ENCODE measurements at places on chromosomes 3 and 15.

GRCh38 chr3:52268036-52268435, 10.4 kb downstream of the WDR82 start:
- no peak for DNase-seq

- DNase-seq: peak; percentile 26
Observed at GRCh38 chr3:69385723-69386555, at the start of gene FRMD4B. TSS of gene FRMD4B (minus strand) at chr3:69386088. CDS start at chr3:69385989, 99 bp downstream.

DNA sequence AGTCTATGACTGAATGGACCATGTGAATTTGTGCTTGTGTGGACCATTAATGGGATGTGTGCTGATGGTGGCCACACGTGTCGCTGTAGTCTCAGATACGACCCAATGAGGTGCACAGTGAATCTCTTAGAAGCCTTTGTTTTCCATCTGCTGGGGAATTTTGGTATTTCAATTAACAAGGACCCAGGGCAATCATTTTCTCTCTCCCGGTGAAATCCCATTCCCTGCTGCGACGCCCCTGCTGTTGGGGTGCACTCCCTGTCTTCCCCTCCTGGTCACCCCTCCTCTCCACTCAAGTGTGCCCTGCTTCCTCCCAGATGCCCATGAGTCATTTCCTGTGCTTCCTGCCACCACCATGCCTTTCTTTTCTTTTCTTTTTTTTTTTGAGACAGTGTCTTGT, 32.7 kb downstream of the EBLN2 start:
- no peak for DNase-seq

DNA sequence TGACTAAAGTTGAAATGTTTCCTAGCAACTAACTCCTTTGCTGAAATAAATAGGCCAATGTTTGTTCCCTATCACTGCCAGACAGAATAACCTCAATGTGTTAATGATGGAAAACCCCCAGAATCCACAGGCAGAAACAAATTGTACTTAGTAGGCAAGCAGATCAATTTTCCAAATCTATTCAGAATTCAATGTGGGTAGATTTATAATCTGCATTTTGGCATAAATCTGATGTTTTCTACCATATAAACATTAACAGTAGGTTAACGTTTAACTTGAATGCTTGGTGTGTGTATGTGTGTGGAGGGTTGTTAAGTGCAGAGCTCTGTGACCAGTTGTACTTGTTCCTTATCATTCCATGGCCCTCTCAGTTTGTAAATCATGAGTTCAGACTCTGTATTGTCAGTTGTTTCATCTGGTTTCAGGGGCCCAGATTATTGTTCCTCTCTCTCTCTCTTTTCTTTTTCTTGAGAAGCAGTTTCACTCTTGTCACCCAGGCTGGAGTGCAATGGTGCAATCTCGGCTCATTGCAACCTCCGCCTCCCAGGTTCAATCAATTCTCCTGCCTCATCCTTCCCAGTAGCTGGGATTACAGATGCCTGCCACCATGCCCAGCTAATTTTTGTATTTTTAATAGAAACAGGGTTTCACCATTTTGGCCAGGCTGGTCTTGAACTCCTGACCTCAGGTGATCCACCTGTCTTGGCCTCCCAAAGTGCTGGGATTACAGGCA, 32.8 kb downstream of the PLSCR1 start:
- no peak for DNase-seq

- no peak for DNase-seq
Observed at GRCh38 chr15:61839546-61839945, 220.7 kb downstream of the VPS13C start.

DNA sequence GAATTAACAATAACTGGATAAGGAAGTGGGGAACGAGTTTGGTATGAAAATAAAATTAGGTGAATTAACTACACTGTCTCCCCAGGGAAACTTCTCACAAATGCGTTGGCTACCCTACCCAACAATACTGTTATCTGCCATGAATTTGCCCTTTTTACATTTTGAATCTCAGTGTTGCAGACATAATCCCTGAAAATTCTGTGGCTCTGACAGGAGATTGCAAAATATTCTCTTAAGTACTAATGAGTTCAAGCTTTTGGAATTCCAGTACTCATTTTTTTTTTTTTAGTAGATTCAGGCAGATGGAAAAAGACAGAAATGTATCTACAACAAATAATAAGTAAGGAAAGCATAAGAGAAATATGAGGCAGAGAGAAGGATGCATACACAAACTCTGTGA, 332.6 kb downstream of the LSAMP start:
- no peak for DNase-seq

DNA sequence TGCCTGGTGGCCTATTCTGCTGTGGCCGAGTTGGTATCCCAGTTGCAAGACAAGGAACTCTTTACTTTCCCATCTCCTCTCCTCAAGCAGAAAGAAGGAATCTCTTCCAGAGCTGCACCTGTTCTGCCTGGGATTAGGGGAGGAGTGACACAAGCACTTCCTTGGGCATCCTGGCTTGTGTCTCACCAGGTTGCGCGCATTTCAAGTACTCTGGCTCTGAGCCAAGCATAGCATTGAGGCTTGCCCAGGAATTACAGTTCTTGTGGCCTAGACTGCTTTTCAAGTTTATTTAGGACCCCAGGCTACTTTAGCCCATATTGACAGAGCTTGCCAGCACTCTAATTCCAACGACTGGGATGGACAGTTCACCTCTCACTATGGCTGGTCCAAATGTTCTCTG, 150.5 kb downstream of the RSRC1 start:
- DNase-seq: no peak

DNA sequence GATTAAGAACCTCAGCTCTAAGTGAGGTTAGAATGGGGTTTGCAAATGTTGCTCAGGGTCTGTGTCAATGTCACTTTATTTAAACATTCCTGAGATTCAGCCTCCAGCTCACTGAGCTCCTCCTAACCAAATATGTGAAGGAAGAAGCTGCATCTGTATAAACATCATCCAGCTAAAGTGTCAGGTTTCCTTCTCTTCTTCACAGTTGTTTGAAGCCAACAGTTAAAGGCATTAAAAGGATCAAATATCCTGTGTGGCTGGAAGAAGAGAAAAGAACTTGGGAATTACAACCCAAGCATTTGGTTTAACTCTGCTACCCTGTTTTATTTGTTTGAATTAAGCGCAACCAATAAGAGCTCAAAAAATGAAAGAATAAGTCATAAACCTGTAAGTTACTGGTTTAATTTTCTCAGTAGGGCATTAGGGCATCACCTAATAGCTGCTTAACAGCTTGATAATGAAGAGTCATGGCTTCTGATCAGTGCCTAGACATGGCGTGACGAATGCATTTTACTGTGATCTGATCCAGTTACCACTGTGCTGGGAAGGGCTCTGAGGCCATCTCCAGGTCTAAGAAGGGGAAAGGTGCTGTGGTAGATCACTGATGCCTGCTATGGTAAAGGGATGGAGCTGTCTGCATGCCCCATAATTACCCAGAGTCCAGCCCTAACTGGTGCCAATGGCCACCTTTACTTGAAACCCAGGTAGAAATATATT, 165.7 kb upstream of the TSC22D2 start:
- no peak for DNase-seq

GRCh38 chr15:29651476-29652233, 170.6 kb downstream of the TJP1 start:
- DNase-seq: no peak

GRCh38 chr3:119937229-119937628, 155.3 kb downstream of the NR1I2 start:
- DNase-seq: no peak

GRCh38 chr3:110067527-110067926, 730.2 kb upstream of the DPPA4 start:
- DNase-seq: no peak

GRCh38 chr15:100711516-100712021, 109.2 kb downstream of the ASB7 start:
- peak; percentile 17 for DNase-seq

DNA sequence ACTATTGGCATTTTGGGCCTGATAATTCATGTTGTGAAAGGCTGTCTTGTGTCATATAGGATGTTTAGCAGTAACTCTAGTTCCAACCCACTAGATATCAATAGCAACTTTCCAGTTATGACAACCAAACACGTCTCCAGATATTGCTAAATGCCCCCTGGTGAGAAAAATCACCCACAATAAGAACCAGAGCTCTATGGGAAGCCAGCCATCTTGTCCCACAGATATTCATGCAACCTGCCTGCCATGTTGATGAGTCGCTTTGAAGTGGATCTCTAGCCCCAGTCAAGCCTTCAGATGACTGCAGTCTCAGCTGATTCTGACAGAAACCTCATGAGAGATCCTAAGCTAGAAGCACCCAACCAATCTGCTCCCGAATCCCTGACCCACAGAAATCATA, 5.6 kb upstream of the TNIK start:
- DNase-seq: no peak

- DNase-seq: no peak
Observed at GRCh38 chr3:161640181-161640580, 143.6 kb downstream of the OTOL1 start.

- DNase-seq: no peak
Observed at GRCh38 chr15:74364936-74365597, 2.4 kb downstream of the CYP11A1 start.

DNA sequence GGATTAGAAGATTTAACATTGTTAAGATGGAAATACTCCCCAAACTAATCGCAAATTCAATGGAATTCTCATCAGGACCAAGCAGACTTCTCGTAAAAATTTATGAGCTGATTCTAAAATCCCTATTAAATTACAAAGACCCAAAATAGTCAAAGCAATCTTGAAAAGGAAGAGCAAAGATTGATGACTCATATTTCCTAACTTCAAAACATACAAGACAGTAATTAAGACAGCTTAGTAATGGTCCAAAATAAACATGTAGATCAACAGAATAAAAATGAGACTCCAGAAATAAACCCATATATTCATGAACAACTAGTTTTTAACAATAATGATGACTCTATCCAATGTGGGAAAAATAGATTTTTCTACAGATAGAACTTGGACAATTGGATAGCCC, 148.7 kb downstream of the SI start:
- no peak for DNase-seq

DNA sequence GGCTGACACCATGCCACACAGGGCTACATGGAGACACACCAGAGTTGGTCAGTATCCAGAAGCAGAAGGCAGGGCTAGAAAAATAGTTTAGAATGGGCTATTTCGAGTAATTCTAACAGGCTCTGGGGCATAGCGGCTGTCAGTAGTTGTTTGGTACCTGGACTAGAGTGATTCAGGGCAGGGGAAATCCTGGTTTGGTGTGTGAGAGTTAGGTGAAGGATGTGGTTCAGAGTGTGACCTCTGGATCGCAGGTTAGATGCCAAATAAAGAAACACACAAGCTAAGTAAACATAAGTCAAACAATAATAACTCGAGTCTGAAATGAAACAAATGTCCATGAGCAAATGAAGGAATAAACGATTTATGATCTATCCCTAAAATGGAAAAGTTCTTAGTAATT, 31.5 kb downstream of the CNTN3 start:
- DNase-seq: no peak

DNA sequence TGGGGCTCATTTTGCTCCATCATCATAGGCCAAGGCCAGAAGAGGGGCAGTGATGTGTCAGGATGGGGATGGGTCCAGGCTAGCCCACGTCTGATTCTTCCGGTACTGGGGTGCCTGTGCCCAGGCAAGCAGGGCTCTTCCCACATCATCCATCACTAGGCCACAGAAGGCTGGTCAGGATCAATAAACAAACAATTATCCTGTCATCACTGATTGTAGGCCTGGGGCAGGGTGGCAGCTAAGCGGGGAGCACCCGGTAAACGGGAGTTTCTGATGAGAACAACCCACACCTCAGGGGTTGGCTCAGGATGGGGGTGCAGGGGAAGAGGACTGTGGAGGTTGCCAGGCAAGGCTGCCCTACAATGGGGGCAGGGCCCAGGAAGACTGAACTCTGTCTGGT, 18.1 kb upstream of the CACNA2D2 start:
- DNase-seq: no peak

DNA sequence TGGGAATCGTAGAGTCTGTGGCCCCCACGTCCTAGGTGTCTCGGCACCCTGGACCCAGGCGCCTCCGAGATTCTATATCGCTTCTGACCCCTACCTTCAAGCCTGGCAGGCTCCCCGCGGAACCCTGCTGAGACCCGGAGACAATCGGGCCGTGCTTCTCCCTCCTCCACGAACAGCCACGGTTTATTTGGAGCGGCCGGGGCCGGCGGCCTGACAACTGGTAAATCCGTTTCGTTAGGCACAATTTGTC, 1.4 kb downstream of the GATA2 start:
- peak; percentile 27 for DNase-seq

- no peak for DNase-seq
Observed at GRCh38 chr15:83850015-83850414, 196.1 kb downstream of the ADAMTSL3 start.

DNA sequence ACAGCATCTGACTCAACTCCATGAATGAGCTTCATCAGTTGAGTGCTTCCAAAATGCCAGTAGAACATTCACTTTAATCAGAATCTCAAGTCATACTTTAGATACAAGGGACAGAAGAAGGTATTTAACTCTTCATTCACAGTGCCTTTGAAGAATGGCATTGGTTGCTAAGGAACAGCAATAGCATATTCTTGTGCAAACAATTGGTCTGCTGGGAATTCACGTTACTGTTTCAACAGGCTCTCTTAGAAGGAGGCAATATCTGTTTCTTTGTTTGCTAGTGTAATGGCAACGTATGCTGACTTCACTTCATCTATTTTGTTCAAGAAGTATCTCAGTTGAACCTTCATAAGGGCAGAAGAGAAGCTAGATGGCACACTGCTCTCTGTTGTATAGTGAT, 113.9 kb downstream of the TMEM108 start:
- DNase-seq: no peak

GRCh38 chr3:148494451-148494850, 203.3 kb upstream of the AGTR1 start:
- no peak for DNase-seq

DNA sequence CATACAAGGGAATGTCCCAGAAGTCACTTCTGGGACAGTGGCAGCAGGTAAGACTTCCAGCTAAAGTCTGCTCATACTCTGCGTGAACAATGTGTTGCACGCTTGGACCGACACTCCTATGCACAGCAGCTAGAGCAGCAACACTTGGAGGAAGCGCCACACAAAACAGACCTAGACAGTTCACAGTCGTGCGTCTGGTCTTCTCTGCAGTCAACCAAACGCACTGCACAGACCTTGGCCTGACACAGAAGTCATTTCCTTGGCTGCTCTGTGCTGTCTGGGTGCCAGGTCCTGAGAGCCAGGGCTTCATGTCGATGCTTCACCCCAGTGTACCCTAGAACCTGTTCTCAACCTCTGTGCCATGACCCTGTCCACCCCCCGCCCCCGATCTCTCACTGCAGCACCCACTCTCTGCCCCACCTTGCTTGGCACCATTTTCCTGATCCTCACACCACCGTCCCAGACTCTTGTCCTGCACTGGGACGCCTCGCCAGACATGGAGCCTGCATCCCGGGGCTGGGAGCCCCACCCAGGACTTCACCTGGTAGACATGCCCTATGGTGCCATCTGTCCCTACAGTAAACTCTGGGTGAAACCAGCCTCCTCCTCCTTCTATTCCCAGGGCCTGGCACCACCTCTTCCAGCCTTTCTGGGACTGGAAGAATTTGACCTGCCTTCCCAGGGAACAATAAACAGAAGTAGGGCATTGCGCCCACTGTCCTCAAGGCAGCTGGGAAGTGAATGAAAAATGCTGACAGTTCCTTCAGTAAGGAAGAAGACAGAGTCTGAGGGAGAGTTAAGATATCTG, 3.1 kb downstream of the ATP10A start:
- DNase-seq: no peak

- peak; percentile 38 for DNase-seq
Observed at GRCh38 chr3:53850895-53851294, 4.5 kb downstream of the IL17RB start.

Measured in uterus (tissue), 4 donors.